AG08395 (cell line): ENCODE measurements at places on chromosomes 5 and 9.

DNA sequence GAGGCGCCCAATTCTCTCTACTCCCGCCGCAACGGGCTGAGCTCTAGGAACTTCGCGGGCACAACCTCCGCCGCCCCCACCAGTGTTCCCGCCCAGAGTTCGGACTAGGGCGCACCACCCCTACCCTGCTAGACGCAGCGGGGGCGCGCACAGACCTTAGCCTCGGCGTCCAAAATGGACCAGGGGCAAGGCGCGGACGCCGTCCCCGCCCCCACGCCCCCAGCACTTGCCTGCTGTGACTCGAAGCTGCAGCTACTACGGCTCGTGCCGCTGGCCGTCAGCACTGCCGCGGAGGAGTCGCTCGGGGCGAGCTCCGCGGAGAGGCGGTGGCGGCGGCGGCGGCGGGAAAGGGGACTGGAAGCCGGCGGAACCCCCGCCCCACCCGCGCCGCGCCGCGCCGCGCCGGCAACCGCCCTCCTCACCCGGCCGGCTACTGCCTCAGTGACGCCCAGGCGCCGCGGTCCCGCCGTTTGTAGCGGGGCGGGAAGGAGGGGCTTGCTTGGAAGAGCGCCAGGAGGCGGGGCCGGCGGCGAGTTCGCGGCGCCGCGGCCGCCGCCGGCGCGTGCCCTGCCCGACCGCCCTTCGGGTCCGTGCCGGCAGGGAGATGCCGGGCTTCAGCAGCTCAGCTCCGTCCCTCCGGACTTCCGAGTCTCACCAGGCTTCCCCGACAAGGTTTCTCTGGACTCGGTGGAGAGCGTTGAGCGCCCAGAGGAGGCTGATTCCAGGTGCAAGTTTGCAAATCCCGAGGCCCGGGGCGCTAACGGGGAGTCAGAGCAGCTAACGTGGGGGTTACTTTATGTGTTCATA lies 4.5 kb downstream of the ELAVL2 start:
- DNase-seq: no peak

DNA sequence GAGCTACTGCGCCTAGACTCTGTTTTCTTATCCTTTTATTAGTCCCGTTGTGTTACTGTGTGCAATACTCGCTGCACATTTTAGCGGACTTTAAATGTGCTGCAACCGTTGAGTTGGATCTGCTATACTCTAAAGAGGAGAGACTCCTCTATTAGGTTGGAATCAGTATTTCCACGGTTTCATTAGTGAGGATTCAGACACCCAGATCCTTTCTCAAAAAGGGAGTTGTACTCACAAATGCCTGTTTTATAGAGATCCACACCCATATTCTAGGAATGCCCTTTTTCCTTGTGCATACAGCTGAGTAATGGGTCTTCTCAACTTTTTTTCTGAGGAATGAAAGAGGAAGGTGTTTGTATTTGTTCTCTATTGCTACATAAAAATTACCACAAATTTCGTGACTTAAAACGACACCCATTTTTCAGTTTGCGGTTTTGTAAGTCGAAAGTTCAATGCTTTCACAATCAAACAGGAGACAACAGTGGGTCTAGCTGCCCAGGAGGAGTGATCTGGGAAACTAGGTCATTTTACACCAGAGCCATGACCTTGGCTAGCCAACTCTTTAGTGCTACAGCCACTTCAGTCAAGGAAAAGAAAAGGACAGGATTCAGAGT lies 52.8 kb upstream of the SLC44A1 start:
- no peak for DNase-seq

DNA sequence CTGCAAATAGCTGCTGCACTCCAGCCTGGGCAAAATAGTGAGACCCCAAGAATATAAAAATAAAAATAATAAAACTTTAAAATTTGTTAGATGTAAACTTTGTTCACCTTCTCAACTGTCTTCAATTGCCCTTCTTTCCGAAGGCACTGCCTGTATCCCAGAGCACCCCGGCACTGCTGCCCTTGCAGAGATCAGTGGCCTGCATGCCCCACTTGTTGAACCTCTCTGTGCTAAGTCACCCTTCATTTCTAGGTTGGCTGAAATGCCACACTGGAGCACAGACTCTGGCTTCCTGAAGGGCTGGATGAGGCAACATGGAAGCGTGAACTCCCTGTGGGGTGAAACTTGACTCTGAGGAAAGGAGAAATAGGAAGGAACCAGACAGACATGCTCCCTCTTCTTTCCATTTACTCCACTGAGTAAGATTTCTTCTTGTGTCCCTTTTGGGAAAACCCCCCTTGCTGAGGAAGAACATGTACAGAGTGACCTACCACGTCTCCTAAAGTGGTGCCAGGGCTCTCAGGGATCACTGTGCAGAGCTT lies 8.4 kb upstream of the JMY start:
- no peak for DNase-seq

DNA sequence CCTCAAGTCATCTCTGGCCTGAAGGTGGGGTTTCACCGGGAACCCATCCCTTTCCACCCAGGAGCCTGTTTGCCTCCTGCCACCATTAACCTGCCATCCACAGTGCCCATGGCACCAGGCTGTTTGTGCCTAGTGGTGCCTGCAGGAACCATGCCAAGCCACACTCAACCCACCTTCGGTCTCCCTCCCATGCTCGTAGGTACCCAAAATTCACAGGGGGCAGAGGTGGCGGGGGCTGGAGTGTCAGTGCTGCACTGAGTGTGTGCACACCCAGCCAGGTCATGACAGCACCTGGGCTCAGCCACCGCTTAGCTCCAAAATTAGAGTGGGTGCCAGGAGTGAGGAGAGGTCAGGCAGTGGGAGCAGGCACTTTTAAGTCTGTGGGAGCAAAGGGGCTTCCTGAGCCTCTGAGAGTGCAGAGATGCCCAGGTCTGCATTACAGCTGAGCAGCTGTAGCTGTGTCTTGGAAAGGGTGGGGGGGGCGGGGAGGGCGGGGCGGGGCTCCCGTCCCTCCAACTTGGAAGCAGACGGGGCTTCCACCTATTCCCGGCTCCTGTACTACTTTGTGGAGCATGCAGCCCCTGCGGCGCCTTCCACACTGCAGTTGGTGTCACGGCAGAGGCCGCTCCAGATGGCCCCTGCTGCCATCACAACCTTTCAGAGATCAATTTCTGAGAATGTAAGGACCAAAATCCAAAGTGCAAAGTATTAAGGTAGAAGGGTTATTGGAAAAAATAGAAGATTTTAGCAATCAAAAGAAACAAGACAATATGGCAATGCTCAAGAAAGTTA lies 2396.8 kb upstream of the C9orf72 start:
- DNase-seq: no peak

DNA sequence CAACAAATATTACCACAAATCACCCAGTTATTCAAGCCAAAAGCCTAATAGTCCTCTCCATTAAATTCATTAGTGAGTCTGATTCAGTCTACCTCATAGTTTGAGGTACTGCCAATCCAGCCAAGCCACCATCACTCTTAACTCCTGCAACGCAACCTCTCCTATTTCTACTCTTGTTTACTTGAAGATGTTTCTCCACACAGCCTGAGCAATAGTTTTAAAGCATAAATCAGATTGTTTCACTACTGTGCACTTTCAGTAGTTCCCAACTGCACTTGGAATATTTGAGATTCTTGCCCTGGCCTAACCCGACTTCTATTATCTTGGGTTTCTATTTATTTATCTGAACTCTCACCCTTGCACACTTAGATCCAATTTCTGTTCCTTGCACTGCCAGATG lies 85.5 kb downstream of the YIPF5 start:
- no peak for DNase-seq

GRCh38 chr5:15266841-15267240 lies 233.1 kb upstream of the FBXL7 start:
- DNase-seq: no peak

- DNase-seq: peak; percentile 79
Measured at GRCh38 chr5:55601204-55601618, 66.4 kb upstream of the PLPP1 start.

DNA sequence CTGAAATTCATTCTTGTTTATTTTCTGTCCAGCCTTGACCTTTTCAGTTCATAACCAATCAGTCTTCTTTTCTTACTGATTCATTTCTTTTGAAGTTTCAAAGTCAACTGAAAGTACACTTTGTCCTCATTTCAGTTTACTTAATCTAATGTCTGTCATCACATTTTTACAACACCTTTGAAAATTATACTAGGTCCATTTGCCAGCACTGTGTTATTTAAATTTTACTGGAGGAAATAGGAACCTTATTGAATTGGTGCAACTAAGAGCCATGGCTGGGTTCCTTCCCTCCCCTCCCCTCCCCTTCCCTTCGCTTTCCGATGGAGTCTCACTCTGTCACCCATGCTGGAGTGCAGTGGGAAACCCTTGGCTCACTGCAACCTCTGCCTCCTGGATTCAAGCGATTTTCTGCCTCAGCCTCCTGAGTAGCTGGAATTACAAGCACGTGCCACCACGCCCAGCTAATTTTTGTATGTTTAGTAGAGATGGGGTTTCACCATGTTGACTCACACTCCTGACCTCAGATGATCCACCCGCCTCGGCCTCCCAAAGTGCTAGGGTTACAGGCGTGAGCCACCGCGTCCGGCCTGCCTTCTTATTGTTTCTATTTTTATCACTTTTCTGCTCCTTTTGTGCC lies 6.3 kb downstream of the RMI1 start:
- DNase-seq: no peak

- DNase-seq: peak; percentile 39
Measured at GRCh38 chr5:158660726-158661125, 439.0 kb downstream of the EBF1 start.

DNA sequence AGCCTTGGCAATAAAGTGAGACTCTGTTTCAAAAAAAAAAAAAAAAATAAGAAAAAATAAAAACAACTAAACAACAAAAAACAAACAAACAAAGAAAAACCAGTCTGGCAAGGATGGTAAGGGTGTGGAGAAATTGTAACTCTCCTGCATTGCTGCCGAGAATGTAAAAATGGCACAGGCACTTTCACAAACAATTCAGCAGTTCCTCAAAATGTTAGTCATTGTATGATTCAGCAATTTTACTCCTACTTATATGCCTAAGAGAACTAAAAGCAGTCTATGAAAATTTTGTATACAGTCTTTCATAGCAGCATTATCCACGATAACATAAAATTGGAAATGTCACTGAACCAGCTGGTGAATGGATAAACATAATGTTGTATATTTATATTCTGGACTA lies 280.4 kb downstream of the CDH9 start:
- no peak for DNase-seq

- DNase-seq: peak; percentile 13
Measured at GRCh38 chr5:153711755-153712154, 221.3 kb downstream of the GRIA1 start.

DNA sequence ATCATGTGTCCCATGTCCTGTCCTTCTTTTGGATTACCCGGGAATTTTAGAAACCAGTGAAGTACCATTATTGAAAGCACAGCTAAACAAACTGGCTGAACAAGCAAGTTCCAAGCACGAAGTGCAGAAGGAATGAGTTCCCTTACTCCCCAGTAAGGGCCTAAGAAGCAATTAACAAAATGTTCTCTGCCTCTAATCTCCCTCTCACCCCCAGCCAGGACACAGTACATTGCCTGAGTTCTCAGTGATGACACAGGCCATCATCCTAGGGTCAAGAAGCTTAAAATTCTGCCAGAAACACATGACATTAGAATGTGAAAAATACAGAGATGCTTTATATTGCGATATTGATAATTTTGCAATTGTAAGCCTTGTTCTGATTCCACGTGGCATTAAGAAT lies 118.0 kb downstream of the PLPPR1 start:
- DNase-seq: no peak

DNA sequence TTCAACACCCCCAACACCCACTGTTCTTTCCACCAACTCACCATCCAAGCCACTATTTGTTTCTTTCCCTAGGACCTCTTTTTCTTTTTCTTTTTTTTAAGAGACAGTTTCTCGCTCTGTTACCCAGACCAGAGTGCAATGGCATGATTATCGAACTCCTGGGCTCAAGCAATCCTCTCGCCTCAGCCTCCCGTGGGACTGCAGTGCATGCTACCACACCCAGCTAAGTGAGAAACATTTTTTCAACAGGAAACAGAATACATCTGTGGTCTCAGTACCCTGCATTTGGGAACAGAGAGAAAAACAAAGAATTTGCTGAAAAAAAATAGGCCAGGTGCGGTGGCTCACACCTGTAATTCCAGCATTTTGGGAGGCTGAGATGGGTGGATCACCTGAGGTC lies 24.6 kb downstream of the B4GALT1 start:
- DNase-seq: no peak

DNA sequence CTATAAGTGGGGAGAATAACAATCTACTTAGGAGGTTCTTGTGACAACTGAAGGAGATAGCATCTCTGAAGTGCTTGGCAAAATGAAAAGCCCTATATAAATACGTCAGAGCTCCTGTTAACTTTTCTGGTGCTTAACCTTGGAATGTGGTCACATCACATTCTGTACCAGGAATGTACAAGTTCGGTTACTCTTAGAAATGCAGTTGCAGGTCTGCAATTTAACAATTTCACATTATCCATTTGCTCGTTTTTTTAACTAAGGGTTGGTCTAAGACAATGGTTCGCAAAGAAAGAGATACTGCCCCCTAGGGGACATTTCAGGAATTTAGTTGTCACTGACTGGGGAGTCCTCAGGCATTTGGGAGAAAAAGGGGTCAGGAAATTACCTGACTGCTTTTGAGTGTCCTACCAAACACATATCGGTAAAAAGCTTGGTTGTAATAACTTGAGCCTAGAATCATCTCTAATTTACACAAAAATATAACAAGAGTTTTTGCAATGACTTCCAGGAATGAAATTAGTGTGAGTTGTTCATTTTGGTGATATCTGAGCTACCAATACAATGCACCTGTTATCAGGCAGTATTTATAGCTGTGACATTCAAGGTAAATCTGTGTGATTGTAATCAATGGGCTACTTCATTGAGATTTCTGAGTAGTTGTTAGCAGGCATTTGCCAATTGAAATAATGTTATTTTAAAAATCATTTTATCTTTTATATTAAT lies 5.4 kb upstream of the HBEGF start:
- peak; percentile 73 for DNase-seq

GRCh38 chr5:17221843-17222636 lies 4.6 kb downstream of the BASP1 start:
- DNase-seq: no peak

GRCh38 chr9:113155911-113156588 lies 5.2 kb downstream of the SLC31A2 start:
- no peak for DNase-seq

GRCh38 chr9:135273008-135273407 lies 185.5 kb downstream of the OLFM1 start:
- DNase-seq: no peak

DNA sequence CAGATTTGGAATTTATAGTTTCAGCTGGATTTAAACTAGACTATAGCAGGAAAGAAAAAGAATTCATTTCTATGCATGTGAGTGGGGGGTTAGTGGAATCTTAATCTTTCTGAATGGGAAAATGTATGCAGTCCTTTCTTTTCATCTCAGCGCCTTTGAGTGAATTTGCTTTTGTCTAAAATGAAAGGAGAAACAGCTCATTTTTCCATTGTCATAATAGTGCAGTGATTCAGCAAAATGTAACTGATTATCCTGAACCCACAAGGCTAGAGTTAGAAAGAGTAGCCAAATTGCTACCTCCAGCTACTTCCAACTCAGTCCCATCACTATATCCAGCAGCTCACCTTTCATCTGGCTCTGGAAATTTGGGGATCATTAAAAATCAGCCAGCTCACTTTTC lies 134.4 kb downstream of the ADAMTSL1 start:
- no peak for DNase-seq

GRCh38 chr5:157867751-157868387 lies 8.9 kb upstream of the CLINT1 start:
- no peak for DNase-seq
